ENCODE measurements at places on chromosomes 12 and 14.
A peak's percentile ranks its signal among the peaks of the same experiment; 100 is the strongest.

- peak; percentile 43 for DNase-seq
Observed at GRCh38 chr12:53966385-53967133, 6.4 kb upstream of the HOXC11 start.

GRCh38 chr12:102740141-102740955 is 176.7 kb downstream of the PAH start:
- peak; percentile 13 for DNase-seq

- no peak for DNase-seq
Observed at GRCh38 chr12:90543374-90543773, 411.6 kb downstream of the CCER1 start.

- DNase-seq, result peak; percentile 22
Observed at GRCh38 chr14:66944872-66945271, 244.4 kb upstream of the GARIN2 start.

DNA sequence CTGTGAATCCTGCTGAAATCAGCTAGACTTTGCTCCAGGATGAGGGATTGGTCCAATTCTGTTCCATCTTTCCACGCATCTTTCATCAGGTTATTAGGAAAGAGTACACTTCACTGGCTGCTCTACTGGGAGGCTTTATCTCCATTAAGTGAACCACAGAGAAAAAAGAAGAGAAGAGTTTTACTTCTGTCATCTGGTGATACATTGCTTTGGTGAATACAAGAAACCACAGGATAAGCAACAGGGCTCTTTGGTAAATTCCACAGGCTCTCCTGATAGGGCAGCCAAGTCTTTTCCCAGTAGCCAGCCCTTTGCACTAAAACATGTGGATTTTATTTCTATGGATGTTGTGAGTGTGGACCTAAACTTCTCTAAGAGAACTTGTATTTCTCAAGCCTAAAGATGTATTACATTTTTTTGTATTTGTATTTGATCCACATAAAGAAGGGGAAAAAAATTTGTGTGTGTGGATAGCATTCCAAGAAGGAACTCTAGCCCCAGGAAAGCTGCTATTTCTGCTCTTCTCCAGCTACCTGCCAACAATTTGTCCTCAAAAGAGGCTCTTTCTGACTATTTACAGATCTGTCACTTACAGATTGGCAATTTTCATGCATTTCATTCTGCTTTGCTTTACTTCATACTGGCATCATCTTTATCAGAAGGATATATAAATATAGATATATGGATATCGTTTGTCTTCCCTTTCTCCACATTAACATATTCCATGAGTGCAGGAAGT is 1117.6 kb upstream of the TMEM132C start:
- no peak for DNase-seq

GRCh38 chr14:85566603-85567002 is 36.7 kb downstream of the FLRT2 start:
- no peak for DNase-seq

- no peak for DNase-seq
Observed at GRCh38 chr14:86404989-86405649, 875.2 kb downstream of the FLRT2 start.

GRCh38 chr12:108738170-108738569 is 6.9 kb upstream of the CORO1C start:
- DNase-seq, result no peak

Data from B cell (primary cell).